AG09319 (cell line): ENCODE measurements at places on chromosomes 16 and 17.

- DNase-seq = no peak
Observed at GRCh38 chr17:8041979-8042378, 3.1 kb downstream of the ALOX15B start.

DNA sequence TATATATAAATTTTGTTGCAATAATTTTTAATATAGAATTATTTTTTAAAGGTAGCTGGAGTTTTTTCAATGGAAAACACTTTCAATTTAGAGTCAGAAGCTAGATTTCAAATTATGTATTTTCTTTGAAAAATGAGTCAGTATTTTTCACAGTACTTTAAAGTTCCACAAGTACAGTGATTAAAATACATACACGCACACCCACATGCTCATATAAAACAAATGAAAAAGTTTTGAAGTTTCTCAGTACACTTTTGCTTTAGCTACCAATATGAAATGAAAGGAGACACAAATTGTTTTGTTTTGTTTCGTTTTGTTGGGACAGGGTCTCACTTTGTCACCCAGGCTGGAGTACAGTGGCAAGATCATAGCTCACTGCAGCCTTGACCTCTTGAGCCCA, 98.6 kb downstream of the CYB561 start:
- no peak for DNase-seq

GRCh38 chr17:42304187-42305030, 16.1 kb downstream of the STAT5A start:
- no peak for DNase-seq

GRCh38 chr17:15384142-15384787, 42.9 kb upstream of the TEKT3 start:
- no peak for DNase-seq

DNA sequence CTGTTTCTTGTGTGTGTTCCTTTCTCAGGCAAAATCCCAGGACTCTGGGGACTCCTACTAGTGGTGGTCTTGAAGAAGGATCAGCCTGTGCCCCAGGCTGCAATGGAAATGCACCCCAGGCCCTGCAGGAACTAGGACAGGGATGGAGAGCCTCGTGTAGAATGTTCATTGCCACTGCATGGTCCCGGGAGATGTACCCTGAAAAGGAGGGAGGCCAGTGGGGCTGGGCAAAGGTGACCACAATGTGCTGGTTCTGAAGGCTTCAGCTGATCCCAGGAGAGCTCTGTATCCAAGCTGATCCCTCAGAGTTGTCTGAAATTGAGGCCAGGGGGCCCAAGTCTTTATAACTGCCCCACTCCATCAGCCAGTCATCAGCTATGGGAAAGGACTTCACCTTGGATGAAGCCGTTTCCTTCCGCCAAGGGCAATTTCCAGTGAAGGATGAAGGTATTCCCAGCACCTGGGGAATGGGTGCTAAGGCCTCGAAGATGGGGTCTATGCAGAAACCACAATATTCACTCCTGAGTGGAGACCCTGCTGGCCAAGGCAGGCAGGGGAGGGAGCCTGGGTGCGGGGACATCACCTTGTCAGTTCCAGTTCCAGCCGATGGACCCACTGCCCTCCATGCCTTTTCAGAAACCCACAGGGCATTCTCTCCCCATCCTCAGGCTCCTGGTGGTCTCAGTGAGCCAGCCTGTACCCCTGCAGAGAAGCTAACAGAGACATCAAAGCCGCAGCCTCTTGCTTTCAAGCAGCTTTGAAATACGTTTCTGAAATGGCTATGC, 59.9 kb upstream of the CDH5 start:
- no peak for DNase-seq

DNA sequence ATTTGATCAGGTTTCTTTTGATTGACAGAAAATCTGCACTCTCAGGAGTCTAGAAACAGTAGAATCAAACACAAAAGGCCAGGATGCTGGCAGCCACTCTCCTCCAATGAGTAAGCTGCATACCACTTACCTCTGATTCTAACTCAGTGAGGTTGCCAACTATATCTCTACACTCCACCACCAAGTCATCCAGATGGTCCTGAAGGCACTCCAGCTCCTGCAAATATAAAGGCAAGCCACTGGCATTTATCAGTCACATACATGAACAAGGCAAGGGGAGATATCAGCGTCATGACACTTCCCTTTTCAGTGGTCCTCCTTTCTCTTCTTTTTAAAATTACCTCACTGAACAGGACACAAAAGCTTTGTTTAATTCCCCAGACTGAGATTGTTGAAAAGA, 53.1 kb upstream of the CLEC18B start:
- no peak for DNase-seq

- DNase-seq = no peak
Observed at GRCh38 chr17:39144416-39144840, 7.0 kb downstream of the PLXDC1 start.

- DNase-seq = no peak
Observed at GRCh38 chr17:60502145-60502544, 23.9 kb downstream of the APPBP2 start.

- DNase-seq = no peak
Observed at GRCh38 chr16:101586-101985, 23.6 kb downstream of the MPG start.
